Stimulated activated CD8-positive, alpha-beta memory T cell treated with anti-CD3 and anti-CD28 coated beads, Interleukin-15, amount 100 ng/mL, for 4 hours (primary cell): ENCODE measurements at places on chromosomes 6 and 20.

- peak; percentile 88 for DNase-seq
These were observed 3.9 kb downstream of the SYTL3 start for GRCh38 chr6:158653577-158654354.

DNA sequence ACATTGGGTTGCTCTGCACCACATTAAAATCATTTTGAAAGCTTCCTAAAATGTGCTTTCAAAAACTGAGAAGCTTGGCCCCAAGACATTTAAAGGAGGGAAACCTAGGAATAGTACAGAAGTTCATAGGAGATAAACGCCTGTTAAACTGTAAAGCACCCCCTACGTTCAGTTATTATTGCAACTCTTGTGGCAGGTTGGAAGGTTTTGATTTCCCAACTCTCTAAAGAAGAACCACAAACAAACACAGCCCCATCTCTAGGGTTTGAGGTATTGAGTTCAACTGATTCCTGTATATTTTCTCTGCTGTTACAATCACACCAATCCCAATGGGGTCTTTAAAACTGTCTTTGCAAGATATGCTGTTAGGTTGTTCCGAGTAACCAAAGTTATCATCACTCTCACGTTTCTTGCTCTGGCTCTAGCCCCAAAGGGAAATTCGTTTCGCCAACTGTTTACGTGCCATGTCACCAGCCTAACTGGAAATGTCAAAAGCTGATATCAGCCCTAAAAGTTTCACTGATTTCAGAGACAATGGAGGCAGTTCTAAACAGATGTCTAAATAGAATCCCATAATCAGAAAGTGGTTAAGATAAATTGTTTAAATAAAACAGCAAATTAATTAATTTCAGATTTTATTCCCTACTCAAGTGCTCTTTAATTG, 12.1 kb downstream of the TFAP2A start:
- no peak for DNase-seq

- no peak for DNase-seq
These were observed 72.0 kb downstream of the CHMP4B start for GRCh38 chr20:33883164-33883563.

- no peak for DNase-seq
These were observed 20.8 kb upstream of the SLCO4A1 start for GRCh38 chr20:62621251-62622110.

DNA sequence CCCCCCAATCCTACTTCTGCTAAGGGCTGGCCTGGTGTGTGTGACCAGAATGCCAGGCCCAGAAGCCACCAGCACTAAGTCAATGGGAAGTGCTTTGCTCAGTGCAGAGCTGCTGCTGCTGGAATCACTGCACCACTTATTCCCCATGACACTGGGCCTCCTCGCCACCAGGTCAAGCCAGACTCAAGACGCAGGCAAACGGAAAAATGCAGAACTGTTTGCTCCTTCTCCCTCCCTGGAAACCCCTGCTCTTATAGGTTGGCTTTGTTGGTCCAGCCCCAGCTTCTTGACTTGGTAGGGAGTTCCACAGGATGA, 121.9 kb downstream of the PHACTR3 start:
- DNase-seq = no peak

DNA sequence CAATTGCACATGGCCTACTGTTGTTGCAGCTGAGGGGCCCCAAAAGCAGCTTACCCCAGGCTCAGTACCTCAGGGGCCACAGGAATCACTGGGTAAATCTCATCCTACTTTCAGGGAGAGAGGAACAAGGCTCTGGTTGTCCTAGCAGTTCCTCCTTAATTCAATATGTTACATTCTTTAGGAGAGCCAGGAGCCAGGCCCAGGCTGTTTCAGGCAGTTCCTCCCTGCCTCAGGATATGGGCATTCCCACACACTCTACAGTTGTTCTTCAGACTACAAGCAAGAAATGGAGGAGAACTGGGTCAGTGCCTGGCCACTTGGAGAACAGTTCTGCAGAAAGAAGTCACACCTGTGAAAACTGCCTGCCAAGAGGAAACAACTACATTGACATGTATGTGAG, 9.6 kb upstream of the BTN3A2 start:
- DNase-seq = no peak

DNA sequence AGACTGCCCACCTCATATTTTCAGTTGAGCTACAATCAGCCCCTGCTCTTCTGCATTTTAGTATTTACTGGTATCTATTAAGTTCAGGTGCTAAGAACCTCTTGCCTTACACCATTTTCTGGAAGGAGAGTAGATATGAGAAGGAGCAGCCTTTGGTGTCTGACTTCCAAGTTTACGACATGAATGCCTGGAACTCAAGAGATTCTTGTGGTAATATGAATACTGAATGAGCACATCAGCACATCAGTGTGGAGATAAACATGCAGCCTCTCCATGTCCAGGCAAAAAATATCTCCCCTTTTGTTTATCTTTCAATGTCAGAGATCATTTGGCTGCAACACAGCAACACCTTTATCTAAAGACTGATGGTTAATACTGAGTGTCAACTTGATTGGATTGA, 65.8 kb upstream of the THEMIS start:
- no peak for DNase-seq

GRCh38 chr6:85561750-85562357, 31.8 kb downstream of the SNX14 start:
- no peak for DNase-seq

GRCh38 chr6:17116117-17116440, 14.2 kb downstream of the STMND1 start:
- DNase-seq = no peak

- DNase-seq = no peak
These were observed 399.3 kb downstream of the TBC1D32 start for GRCh38 chr6:120935016-120935415.
